Aorta (tissue), 5 donors: ENCODE measurements at places on chromosomes 2 and 18.

GRCh38 chr2:119233326-119234020, 9.8 kb downstream of the STEAP3 start:
- H3K4me3 ChIP-seq, result no peak overlapping the region
- no peak for DNase-seq
- no peaks in the 10 kb centered on the region for H3K36me3 ChIP-seq
- H3K27me3 ChIP-seq, result no peaks in the 10 kb centered on the region
- no peak overlapping the region for H3K27ac ChIP-seq

DNA sequence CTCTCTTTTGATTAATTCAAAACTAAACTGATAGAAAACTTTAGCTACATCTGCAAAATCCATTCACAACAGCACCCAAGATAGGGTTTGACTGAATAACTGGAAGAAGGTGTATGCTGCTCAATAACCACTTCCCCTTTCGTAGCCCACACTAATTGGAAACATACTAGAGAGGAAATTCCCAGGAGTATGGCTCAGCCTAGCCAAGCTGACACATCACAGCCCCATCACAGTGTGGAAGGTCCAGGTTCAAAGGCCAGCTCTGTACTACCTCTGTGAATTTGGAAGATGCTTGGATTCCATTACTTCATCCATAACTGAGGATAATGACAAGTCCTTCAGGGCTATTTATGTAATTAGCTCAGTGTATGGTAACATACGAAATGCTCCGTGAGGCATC, 185.4 kb downstream of the FBXO15 start:
- H3K27ac ChIP-seq, result no peak overlapping the region
- no peaks in the 10 kb centered on the region for H3K27me3 ChIP-seq
- H3K4me3 ChIP-seq, result no peak overlapping the region
- H3K4me1 ChIP-seq, result no peaks in the 10 kb centered on the region
- no peak for DNase-seq
- H3K36me3 ChIP-seq, result peaks cover 1% of the 10 kb centered on the region

GRCh38 chr2:113237604-113238160, 41.0 kb downstream of the PAX8 start:
- H3K36me3 ChIP-seq, result no peaks in the 10 kb centered on the region
- H3K27me3 ChIP-seq, result no peaks in the 10 kb centered on the region
- no peak for DNase-seq
- H3K4me1 ChIP-seq, result peaks cover 3% of the 10 kb centered on the region

GRCh38 chr18:38575648-38576047, 1010.0 kb upstream of the CELF4 start:
- DNase-seq, result no peak
- no peaks in the 10 kb centered on the region for H3K36me3 ChIP-seq
- H3K27ac ChIP-seq, result no peak overlapping the region
- no peaks in the 10 kb centered on the region for H3K4me1 ChIP-seq
- H3K4me3 ChIP-seq, result no peak overlapping the region

GRCh38 chr18:73940721-73941120, 206.9 kb downstream of the FBXO15 start:
- H3K27ac ChIP-seq, result no peak overlapping the region
- no peaks in the 10 kb centered on the region for H3K4me1 ChIP-seq
- no peak overlapping the region for H3K4me3 ChIP-seq
- H3K36me3 ChIP-seq, result no peaks in the 10 kb centered on the region

GRCh38 chr18:50630895-50631294, 71.0 kb downstream of the MAPK4 start:
- peaks cover 2% of the 10 kb centered on the region for H3K4me1 ChIP-seq
- DNase-seq, result no peak
- no peaks in the 10 kb centered on the region for H3K27me3 ChIP-seq
- H3K36me3 ChIP-seq, result no peaks in the 10 kb centered on the region
- H3K4me3 ChIP-seq, result no peak overlapping the region
- H3K27ac ChIP-seq, result no peak overlapping the region

GRCh38 chr2:36357847-36358659, 2.5 kb downstream of the CRIM1 start:
- no peaks in the 10 kb centered on the region for H3K36me3 ChIP-seq
- peak overlapping the region; percentile 23 for H3K27ac ChIP-seq
- peaks cover 10% of the 10 kb centered on the region for H3K4me1 ChIP-seq
- no peaks in the 10 kb centered on the region for H3K27me3 ChIP-seq
- no peak for DNase-seq
- peak overlapping the region; percentile 92 for H3K4me3 ChIP-seq

- no peaks in the 10 kb centered on the region for H3K27me3 ChIP-seq
- H3K36me3 ChIP-seq, result no peaks in the 10 kb centered on the region
- no peak overlapping the region for H3K27ac ChIP-seq
- DNase-seq, result no peak
- no peak overlapping the region for H3K4me3 ChIP-seq
Measured at GRCh38 chr18:13524811-13525210, 201.5 kb downstream of the FAM210A start.

- no peaks in the 10 kb centered on the region for H3K27me3 ChIP-seq
- H3K4me3 ChIP-seq, result no peak overlapping the region
- H3K4me1 ChIP-seq, result no peaks in the 10 kb centered on the region
- H3K27ac ChIP-seq, result no peak overlapping the region
Measured at GRCh38 chr2:162712598-162712997, 126.0 kb downstream of the KCNH7 start.

- H3K27ac ChIP-seq, result no peak overlapping the region
- H3K4me3 ChIP-seq, result no peak overlapping the region
Measured at GRCh38 chr2:162475661-162476060, 131.7 kb downstream of the GCA start.

- no peaks in the 10 kb centered on the region for H3K27me3 ChIP-seq
- no peaks in the 10 kb centered on the region for H3K4me1 ChIP-seq
- no peaks in the 10 kb centered on the region for H3K36me3 ChIP-seq
- no peak overlapping the region for H3K27ac ChIP-seq
- DNase-seq, result no peak
- H3K4me3 ChIP-seq, result no peak overlapping the region
Measured at GRCh38 chr2:230658877-230659652, 53.6 kb upstream of the CAB39 start.

DNA sequence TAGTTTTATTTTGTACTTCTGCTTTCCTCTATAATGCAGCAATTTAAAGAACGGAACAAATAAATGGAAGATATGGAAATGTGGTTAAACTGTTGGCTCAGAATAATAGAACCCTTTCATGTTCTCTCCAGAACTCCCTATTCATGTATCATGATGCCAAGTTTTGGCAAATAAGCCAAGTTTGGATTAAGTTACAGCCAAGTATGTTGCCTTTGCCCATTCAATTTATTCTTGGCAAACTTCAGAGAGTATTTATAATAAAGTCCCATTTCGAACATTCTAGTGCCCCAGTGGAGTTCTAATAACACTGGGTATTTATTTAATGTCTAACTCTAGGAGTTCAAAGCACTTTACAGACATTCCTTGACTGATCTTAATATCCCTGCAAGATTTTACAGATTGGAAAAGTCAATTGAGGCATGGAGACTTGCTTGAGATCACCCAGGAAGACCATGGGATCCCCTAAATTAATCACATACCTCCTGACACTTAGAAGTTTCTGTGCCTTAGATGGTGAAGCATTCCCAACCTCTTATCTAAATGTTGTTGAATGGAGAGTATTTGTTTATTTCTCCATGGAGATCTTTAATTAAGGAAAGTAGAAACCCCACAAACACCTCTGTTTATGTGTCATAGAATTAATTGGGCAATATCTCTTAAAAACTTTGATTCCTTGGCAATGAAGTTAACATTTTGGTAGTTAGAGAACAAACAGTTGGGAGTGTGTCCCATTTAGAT, 106.7 kb downstream of the ACKR3 start:
- no peak overlapping the region for H3K27ac ChIP-seq
- no peak overlapping the region for H3K4me3 ChIP-seq
- peaks cover 8% of the 10 kb centered on the region for H3K4me1 ChIP-seq
- H3K27me3 ChIP-seq, result no peaks in the 10 kb centered on the region
